Activated CD4-positive, CD25-positive, alpha-beta regulatory T cell treated with anti-CD3 and anti-CD28 coated beads, Interleukin-2, amount 50 U/mL, for 72 hours (primary cell): ENCODE measurements at places on chromosomes 5 and 9.

GRCh38 chr9:100492952-100493351, 20.0 kb downstream of the TMEFF1 start:
- DNase-seq: no peak

DNA sequence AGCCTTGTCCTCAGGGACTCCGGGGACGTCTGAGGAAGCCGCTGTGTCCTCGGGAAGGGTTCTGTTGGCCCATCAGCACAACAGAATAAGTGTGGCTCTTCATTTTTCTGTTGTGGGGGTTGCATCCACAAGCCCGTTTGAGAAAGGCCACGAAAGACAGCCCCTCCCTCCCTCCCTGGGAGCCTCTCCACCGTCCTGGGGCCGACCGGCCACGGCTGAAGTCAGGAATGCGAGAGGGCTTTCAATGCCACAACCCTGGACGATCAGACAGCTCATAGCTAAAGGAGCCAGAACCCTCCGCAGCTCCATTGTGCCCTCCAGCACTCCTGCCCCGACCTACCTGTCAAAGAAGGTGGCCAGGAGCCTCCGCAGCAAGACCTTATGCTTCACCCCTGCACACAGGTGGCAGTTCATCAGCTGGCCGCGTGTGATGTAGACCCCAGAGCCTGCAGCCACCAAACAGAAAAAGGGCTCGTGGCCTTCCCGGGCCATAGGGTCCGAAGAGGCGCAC, 52.4 kb upstream of the UBAC1 start:
- DNase-seq: no peak

GRCh38 chr5:36070687-36071571, 4.2 kb upstream of the UGT3A2 start:
- DNase-seq: no peak

- DNase-seq: no peak
Measured at GRCh38 chr9:74973714-74974113, 21.0 kb upstream of the C9orf40 start.

GRCh38 chr5:33891788-33892619, at the start of gene ADAMTS12:
ADAMTS12 (minus strand) TSS chr5:33891990; CDS start chr5:33891856, 134 bp downstream.
- DNase-seq: no peak

DNA sequence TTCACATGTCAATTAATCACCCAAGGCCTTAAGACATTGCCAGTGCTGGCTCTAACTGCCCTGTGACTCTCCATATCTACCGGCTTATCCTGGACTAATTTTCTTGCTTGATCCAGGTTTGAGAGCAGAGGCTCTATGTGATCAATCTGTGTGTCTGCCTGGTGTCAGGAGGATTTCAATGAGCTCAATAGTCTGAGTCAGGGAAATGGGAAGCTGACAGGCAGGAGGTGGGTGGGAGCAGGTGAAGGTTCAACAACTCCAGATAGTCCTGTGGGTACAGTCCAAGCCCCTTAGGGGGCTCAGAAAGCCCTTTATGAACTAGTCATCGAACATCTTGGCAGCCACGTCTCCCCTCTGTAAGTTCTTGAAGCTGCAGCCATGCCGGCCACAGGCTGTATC, 72.2 kb downstream of the SHB start:
- no peak for DNase-seq

DNA sequence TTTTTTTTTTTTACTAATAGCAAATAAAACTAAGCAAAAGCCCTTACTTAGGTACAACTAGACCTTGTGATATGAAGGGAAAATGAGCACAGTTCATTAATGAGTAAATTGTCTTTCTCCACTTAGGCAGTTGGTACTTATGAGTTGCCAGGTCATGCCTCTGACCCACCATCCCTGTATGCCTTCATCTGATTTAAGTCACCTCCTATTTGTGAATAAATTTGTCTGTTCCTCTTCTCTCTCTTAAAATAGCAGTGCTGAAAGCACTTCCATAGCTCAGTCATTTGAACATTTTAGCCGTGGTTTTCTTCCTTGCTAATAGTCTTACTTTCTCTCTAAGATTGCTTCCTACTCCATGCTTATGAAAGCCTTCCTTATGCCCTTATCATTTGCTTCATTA, 61.4 kb downstream of the SLC44A1 start:
- DNase-seq: no peak

DNA sequence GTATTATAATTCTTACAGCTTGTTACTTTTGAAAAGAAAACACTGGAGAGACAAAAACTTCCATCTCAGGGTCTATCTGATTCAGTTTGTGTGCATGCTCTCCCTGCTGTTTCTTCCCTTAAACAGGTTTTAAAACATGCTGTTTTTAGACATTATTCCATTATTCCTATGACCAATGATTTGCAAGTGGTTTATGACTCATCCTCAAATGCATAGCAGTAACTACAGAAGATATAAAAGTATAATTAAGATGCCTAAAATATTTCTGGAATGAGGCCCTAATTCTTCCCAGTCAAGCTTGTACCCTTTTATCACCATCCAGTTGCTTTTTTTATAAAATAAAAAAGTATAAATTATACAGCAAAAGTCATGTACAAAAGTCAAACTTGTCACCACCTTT, 3.7 kb downstream of the DTWD2 start:
- no peak for DNase-seq

- DNase-seq: no peak
Measured at GRCh38 chr9:124257070-124257843, 492 bp upstream of the NEK6 start.

GRCh38 chr5:178895615-178896571, at the start of gene ZFP2:
ZFP2 (plus strand) TSS chr5:178895913; CDS start chr5:178931314, 35,401 bp downstream.
- peak; percentile 39 for DNase-seq

GRCh38 chr5:119322948-119323537, 32.8 kb upstream of the TNFAIP8 start:
- DNase-seq: no peak

GRCh38 chr5:168746893-168747640, 167.9 kb upstream of the PANK3 start:
- DNase-seq: no peak

DNA sequence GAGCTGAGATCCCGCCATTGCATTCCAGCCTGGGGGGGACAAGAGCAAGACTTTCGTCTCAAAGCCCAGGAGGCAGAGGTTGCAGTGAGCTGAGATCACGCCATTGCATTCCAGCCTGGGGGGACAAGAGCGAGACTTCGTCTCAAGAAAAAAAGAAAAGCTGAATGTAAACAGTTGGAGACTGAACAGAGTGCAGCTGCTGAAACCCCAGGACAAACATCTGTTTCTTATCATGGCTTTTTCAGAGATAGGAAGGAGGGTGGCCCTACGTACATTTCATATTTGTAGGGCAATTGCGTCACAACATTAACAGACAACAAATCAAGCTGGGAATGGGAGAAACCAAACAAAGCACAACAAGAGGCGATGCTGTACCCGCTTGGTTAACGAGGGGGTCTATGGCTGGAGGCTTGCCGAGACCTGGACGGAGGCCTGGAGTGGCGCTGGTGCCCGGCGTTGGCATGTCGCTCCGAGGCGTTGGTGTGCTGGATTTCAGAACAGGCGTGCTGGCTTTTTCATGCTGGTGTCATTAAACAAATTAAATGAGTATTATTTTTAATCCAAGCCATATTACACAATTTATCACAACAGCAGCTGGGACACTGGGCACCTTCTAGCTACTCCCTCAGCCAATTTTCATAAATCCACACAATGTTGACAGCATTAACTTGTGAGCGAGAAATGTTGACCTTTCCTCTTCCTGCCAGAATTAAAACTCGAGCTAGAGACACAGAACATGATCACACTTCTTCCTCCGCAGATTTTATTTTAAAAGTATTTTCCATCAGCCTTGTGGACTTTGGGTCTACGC, 76.1 kb downstream of the TLE1 start:
- DNase-seq: no peak

DNA sequence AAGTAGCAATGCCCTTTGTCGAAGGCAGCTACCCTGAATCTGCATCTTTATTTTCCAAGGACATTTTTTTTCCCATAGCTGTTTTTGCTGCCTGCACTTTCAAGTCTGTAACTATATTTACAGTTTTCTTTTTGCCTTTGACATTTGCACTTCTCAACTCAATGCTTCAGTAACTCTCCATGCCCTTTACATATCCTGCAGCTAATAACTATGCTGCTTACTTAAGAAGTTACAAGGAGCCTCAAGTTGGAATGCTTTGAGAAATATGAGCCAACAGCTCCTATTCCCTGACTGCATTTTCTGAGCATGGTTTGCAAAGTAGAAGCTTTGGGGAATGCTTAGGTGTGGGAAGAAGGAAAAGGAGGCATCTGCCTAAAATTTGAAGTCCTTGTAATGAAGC, 194.8 kb upstream of the TRPC7 start:
- DNase-seq: no peak

DNA sequence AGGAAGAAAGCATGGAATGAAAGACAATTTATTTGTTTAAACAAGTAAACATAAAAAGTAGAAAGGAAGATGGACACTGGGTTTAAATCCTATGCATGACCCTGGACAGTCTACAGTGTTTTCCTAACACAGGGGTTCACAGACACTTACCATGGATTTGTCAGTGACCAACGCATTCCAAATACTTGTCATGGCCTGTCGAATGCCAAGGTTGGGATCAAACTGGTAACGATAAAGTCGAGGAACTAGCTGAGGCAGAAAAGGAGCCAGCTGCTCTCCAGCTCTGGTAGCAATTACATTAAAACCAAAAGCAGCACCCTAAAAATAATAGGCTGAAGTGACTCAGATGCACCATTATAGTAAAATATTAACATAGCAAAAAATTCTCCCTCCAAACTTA, 59.4 kb upstream of the OR2K2 start:
- no peak for DNase-seq

GRCh38 chr9:18834740-18835361, 198.2 kb downstream of the SAXO1 start:
- no peak for DNase-seq

- no peak for DNase-seq
Measured at GRCh38 chr5:36403632-36404311, 102.1 kb upstream of the RANBP3L start.

DNA sequence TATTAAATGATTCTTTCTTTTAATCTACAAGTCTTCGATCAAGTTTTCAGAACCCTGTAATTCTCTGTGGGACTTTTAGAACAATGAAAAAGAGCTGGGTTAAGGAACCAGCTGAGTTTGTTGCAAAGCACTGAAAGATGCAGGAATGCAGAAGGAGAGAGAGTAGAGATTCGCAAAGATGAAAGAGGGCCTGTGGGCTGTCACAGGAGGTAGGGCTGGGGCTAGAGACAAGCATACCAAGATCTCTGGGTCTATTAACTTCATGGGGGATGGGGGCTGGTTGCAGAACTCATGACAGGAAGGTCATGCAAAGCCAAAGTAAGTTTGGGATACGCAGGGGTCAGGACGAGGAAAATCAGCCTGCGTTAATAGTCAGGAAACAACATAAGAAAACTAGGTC, 81.8 kb downstream of the LURAP1L start:
- no peak for DNase-seq

- no peak for DNase-seq
Measured at GRCh38 chr5:143233031-143233430, 170.5 kb downstream of the NR3C1 start.

DNA sequence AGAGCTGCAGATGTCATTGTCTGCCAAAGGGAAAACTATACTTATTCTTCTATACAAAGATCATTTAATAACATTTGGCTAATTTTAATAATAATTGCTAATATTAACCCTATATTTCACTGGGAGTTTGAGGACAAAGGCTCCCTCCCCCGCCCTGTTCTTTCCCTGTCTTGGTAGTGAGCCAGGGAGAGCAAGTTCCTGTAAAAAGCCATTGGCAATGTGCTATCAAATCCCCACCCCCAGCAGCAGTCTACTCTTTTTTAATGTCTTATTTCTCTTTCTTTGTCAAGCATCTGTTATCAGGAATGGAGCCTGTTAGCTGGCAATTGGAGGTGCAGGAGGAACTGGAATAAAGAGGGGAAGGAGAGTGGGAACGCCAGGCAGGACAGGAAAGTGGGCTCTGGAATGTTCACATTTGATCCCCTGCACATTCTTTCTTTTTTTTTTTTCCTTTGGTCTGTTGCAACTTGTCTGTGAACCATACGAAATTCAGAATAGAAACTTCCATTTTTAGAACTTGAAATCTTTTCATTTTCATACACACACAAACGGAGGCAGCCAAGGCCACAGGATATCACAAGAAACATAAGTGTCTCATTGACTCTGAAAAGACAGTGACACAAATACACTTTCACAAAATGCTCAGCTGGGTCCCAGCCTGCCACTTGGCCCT, 664.8 kb upstream of the ZNF608 start:
- DNase-seq: no peak

- no peak for DNase-seq
Measured at GRCh38 chr9:35935261-35935660, 22.7 kb downstream of the OR2S2 start.

DNA sequence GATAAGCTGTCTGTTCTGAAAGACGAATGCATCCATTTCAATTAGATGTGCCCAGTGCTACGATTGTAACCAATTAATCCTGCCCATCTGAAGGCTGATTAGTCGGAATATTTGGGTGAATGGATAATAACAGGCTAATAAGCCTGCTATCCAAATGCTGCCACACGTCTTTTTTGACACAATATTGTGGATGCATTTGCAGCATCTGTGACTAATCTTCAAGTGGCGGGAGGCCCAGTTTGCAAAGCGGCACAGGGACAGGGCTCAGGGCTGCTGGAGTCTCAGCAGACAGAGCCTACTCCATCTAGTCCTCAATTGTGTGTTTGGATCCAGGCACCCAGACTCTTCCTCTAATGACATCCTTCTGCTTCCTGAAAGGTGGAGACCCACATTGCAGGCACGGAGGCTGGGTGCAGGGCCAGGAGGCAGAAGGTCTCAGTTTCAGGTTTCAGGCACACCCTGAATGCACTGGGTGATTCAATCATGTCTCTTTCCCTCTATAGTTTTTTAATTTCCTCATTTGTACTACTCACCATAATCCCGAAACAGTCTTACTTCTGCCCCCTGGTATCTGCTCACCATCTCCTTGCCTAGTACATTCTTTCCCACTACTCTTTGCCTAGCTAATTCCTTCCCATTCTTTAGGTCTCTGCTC, 169.6 kb downstream of the ASTN2 start:
- no peak for DNase-seq

- DNase-seq: no peak
Measured at GRCh38 chr5:122126177-122126755, 3.1 kb upstream of the ZNF474 start.

GRCh38 chr5:55258339-55258738, 24.9 kb upstream of the CCNO start:
- DNase-seq: no peak
